NCI-H1930 (cell line): ENCODE measurements at places on chromosomes 6 and 20.
A peak's percentile ranks its signal among the peaks of the same experiment; 100 is the strongest.

DNA sequence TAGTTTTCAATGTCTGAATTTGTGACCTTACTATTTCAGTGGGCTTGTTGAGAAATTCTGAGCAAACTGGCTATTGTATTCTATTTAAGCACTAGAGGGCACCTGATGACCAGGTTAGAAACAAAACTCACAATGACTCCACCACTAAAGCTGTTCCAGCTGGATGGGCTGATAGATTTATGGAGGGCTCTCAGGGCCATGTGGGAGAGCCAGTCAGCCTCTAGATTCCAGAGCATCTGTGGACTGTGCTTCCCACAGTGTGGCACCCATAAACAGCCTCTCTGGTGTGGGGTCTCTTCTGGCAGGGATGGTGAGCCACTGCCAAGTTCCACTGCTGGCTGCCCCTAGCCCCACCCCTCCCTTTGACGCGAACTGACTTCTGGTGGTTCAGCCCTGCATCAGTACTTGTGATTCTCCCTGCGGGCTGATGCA is 29.2 kb downstream of the C6orf58 start:
- peak; percentile 27 for DNase-seq

- DNase-seq: no peak
Observed at GRCh38 chr20:53608071-53608455, 14.4 kb upstream of the ZNF217 start.

DNA sequence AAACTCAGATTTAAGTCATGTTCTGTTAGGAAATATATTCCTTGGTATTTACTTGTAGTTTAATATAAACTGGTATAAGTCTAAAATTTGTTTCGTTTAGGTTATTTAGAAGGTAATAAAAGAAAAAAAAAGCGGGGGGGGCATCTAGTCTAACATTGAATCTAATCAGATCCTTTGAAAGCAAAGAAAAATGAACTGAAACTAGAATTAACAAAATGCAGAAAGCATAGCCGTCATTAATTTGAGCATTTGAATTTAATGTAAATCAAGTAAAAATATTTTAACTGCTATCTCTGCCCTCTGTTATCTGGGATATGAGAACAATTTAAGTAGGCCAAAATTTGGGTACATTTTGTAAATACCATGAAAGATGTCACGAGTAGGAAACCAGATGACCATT is 54.1 kb downstream of the SNX9 start:
- no peak for DNase-seq

GRCh38 chr20:49567421-49568277 is at the start of gene PTGIS:
Gene PTGIS (minus strand): TSS chr20:49568137. CDS start chr20:49568116, 21 bp downstream.
- no peak for DNase-seq

DNA sequence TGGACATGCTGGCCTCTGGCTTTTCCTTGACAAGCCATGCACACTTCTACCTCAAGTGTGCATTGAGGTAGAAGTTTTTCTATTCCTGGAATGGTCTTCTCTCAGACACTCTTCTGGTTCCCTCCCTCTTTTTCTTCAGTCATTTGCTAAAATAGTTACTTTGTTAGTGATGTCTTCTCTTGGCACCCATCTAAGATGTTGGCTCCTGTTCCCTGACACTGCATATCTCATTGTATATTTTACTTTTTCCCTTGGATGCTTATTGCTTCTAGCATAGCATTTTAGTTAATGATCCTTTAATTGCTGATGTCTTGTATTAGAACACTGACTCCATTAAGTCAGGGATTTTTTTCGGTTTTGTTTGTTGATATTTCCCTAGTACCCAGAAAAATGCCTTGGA is 758.7 kb upstream of the NRSN1 start:
- DNase-seq: no peak
